Breast epithelium (tissue), 4 donors: ENCODE measurements at places on chromosomes 1 and 21. TPM values are rescaled to one million over a fixed set of nuclear protein-coding genes. Genes with fewer than 3 reads are reported as not detected.

GUCA2A gene
- total RNA-seq = 8.8 TPM

EFNA1 gene
- total RNA-seq = 120 TPM

DLGAP3 gene
- total RNA-seq = 0.15 TPM

SDE2 gene
- total RNA-seq = 25.3 TPM

ITSN1 gene
- 58.3 TPM for total RNA-seq
